Stromal cell of bone marrow (primary cell): ENCODE measurements at places on chromosomes 6 and 20.
A peak's percentile ranks its signal among the peaks of the same experiment; 100 is the strongest.

- no peak for DNase-seq
These were observed 11.2 kb upstream of the RPS10 start for GRCh38 chr6:34436803-34437643.

- DNase-seq: no peak
These were observed 1.1 kb downstream of the PCSK2 start for GRCh38 chr20:17227669-17228623.

DNA sequence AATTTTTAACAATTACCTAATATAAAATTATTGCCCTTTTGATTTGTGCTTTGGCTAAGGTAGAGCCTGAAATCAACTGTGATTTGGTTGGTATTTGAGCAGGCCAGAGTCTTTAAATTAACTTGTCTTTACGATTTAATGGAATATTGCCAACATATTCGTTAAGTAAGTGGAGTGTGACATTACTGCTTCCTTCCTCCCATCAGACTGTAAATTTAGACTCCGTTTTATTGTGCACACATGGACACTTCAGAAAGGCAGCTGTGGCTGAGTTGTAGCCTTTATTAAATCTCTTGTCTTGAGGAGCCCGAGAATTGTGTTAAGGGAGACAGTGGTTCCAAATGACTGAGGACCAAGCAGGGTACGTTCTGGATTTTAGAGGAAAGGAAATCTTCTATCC lies 57.4 kb downstream of the CAP2 start:
- DNase-seq: no peak

- DNase-seq: no peak
These were observed 5.7 kb downstream of the KCNG1 start for GRCh38 chr20:51017251-51017650.

GRCh38 chr6:41252401-41253169 lies 24.4 kb downstream of the TREML4 start:
- no peak for DNase-seq

GRCh38 chr6:100464162-100464851 lies 414 bp downstream of the SIM1 start:
- DNase-seq: no peak

DNA sequence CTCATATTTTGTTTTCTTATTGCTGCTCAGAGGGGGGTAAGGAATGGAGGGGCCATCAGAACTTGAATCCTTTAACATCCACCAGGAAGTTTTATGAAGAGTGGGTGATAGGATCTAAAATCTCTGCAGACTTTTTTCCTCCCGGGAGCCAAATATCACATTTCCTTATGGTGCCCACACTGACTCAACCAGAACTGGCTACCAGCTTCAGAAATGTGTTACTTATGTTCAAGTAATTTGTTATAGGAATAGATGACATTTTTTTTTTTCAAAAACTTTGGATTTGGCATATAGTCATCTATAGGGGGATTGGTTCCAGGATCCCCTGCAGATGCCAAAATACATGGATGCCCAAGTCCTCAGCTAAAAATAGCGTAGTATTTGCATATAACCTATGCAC lies 18.4 kb downstream of the LHFPL5 start:
- no peak for DNase-seq

GRCh38 chr6:163720005-163720404 lies 305.5 kb downstream of the QKI start:
- no peak for DNase-seq

DNA sequence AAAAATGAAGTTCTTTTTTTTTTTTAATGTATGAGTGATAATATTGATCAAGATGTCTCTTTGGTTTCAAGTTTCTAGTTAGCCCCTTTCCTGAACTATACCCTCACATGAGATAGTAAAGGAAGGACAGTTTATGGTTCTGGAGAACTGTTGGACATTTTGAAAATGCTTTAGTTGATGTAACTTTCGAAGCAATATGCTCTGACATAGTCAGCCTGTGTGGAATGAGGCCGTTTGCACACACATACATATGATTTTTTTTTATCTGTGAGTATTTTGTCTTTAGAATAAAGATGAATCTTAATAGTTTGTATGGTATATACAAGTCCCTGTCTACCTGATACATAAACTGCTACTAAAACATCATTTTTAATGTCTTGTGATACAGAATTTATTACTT lies 177.0 kb downstream of the ARID1B start:
- no peak for DNase-seq

GRCh38 chr6:52788478-52788877 lies 15.1 kb downstream of the GSTA1 start:
- DNase-seq: no peak

DNA sequence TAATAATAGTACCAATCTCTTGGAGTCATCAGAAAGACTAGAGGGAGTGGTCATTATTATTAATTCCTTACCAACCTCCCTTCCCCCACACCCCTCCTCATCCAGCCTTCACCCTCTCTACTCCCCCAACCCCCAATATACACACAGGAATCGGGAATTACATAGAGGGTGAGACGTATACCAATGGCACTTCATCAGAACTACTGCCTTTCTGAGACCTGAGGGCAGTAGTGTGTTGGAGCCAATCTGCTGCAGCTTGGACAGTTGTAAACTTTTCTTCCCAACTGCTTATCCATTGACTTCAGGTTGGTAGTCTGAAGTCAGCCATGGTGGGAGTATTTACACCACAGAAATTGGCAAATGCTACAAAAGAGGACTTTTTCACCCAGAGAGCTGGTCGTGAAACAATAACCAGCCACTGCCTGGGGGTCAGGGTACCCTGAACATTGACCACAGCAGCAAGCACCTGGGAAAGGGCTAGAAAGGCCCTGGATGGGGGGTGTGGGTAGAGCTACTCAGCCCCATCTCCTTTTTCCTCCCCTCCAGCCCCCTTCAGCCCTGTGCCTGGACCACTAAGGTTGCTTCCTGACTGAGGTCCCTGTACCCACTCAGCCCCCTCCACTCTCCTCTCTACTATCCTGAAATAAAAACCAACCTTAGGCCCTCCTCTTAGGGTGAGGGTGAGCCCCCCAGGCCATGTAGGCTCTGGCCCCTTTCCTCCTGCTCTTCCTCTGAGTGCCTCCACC lies 161.5 kb downstream of the MRPL14 start:
- DNase-seq: no peak

DNA sequence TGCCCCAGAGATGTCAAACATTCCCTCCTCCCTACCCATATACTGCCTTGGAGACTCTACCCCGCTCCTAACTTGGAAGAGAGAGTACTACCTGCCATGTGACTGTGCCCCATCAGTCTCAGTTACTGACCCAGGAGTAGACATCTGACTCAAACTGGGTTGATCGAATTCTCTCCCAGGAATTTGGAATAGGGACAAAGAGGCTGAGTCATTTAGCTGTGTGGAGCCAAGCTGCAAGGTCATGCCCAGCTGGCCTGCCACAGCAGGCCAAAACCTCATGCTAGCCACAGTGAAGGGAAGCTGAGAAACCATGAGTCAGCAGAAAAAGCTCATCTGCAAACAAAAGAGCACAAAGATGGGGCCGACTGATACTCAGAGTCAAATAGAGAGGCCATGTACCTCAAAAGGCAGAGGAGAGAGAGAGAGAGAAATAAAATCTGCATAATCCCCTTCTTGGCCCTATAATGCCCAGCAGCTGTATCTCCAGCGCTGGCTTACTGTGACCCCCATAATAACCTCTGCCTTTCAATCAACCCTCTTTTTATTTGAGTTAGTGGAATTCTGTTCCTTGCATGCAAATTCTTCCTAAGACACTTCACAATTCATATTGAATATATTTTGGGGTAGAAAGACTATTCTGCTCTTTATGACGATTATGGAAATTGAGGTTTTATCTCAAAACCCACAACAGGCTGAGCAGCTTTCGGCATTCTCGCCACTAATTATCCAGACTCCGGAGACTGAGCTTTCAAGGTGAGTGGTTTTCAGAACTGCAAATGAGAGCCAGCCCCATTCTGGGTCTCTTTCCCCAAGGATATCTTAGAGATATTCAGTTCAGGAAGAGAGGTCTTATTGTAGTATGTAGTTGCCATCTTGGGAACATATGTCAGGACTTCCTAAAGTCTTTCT lies 21.4 kb upstream of the AKIRIN2 start:
- DNase-seq: peak; percentile 98

DNA sequence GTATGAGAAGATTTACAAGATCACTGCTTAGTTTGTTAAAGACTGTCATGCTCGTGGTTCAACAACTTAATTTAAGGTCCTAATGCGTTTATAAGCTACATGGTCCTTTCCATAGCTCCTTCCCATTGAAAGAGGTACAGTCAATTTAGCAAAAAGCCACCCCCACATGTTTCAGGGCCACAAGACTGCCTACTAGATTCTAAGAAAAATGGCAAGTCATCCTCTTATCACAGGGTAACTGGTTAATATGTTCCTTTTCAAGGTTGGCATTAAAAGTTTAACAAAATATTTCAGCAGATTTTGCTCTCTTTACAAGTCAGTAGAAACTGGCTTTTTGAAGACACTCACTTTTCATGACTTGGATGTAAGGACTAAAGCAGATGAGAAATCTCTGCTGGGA lies 15.7 kb downstream of the GSTA3 start:
- no peak for DNase-seq

- no peak for DNase-seq
These were observed 7.9 kb downstream of the EXOC2 start for GRCh38 chr6:684831-685636.

DNA sequence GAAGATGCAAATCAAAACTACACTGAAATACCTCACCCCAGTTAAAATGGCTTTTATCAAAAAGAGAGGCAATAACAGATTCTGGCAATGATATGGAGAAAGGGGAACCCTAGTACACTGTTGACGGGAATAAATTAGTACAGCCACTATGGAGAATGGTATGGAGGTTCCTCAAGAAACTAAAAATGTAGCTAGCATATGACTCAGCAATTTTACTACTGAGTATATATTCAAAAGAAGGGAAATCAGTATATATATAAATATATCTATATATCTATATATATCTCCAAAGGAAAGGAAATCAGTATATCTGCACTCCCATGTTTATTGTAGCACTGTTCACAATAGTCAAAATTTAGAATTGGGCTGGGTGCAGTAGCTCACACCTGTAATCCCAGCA lies 113.9 kb downstream of the KLHL32 start:
- DNase-seq: no peak

GRCh38 chr20:51899674-51900073 lies 97.4 kb upstream of the SALL4 start:
- no peak for DNase-seq

DNA sequence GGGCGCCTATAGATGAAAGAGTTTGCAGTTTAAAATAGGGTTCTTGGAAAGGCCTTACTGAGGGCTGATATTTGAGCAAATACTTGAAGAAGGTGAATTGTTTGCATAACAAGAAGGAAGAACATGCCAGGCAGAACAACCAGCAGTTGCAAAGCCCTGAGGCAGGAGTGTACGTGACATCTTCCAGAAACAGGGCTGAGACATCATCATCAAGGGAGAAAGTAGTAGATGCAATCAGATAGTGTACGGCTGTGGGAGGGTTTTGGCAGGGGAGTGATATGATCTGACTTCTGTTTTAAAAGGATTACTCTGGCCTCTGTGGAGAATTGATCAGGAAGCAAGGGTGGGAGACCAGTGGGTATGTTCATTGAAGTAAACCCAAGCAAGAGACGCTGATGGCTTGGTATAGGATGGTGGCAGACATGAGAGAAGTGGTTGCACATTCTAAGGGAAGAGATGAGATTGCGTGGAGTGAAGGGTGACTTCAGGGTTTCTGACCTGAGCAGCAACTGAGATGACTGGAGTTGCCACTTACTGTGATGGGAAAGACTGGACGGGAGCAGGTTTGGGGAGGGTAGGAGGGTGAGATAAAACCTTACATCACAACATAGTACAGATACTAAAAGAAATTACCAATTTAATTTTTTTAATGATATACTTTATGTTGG lies 28.8 kb downstream of the RIOK1 start:
- DNase-seq: no peak

DNA sequence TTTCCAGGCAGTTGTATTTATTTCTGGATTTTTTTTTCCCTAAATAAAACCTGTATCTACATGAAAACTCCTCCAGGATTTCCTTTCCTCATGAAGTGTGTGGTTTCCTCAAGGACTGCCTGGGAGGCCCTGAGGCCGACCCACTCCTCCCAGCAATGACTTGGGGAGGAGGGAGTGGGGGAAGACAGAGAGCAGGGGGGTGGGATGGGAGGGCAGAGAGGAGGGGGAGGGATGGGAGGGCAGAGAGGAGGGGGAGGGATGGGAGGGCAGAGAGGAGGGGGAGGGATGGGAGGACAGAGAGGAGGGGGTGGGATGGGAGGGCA lies 161.8 kb upstream of the AGPAT4 start:
- no peak for DNase-seq

- no peak for DNase-seq
These were observed 60.7 kb upstream of the LAMA2 start for GRCh38 chr6:128822271-128822670.

DNA sequence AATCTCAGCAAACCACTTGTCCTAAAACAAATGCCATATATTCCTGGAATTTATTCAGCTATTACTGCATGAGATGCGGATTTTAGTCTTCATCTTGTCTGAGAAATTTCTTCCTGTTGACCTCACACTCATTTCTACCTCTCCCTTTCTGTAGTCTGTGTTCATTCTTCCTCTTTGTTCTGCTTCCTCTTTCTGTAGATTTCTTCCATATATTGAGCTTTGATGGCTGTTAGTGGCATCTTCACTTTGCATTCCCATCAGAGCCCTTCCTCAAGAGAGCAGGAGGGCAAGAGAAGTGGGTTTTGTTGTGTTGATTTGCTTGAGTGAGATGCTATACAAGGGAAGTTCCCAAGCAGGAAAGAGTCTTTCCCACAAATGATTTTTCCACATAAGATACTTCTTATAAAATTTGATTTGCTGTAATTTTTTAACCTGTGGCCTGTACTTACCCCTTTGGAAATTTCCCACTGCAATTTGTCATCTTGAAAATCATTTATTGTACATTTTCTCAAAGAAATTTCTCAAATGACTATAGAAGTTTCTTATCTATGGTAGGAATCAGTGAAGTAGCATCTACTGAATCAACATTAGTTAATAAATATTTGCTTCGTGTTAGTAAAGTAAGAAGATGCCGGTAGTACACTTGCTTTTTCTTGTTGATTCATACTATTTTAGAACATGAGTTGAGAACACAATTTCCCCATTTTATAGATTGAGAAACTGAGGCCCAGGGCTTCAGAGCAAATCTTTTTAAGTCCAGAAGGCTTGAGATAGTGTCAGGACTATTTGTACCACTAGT lies 43.8 kb downstream of the MAP3K4 start:
- DNase-seq: no peak

- DNase-seq: no peak
These were observed 13.4 kb upstream of the FAM50B start for GRCh38 chr6:3835785-3836184.

- DNase-seq: no peak
These were observed 217.7 kb downstream of the ATXN1 start for GRCh38 chr6:16543521-16543920.

DNA sequence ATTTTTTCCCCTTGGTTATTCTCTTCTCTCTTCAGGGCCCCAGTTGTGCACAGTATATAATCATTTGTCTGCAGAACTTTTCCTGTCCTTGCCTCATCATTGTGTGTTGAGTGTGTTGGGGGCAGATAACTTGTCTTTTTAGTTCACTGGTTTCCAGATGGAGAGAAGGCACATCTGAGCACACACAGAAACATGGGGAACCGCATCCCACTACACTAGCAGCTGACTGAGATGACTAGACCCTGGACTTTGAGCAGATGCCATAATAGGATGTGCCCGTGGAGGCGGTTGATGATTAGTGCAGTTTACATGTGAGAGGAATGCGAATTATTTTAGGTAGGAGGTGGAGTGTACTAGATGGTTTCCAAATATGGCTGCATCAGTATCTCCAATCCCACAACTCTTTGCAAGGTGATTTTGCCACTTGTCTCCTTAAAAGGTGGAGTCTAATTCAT lies 26.5 kb upstream of the SH3BGRL2 start:
- no peak for DNase-seq
